ENCODE measurements at places on chromosomes 3 and 15.

DNA sequence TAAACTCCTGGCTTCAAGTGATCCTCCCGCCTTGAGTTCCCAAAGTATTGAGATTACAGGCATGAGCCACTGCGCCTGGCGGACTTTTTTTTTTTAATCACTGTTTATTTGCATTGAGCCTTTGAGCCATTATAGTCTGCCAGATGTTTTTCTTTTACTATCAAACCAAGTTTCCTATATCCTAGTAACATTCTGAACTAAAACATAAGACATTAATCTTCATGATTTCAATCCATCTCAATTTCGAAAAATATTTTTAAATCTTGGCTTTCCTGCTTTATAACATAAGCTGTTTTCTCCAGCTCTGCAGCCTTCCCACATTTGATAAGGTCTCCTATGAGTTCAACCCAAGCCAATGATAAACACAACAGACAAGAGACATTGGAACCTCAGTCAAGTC, 75.4 kb downstream of the UMPS start:
- no peak for DNase-seq

DNA sequence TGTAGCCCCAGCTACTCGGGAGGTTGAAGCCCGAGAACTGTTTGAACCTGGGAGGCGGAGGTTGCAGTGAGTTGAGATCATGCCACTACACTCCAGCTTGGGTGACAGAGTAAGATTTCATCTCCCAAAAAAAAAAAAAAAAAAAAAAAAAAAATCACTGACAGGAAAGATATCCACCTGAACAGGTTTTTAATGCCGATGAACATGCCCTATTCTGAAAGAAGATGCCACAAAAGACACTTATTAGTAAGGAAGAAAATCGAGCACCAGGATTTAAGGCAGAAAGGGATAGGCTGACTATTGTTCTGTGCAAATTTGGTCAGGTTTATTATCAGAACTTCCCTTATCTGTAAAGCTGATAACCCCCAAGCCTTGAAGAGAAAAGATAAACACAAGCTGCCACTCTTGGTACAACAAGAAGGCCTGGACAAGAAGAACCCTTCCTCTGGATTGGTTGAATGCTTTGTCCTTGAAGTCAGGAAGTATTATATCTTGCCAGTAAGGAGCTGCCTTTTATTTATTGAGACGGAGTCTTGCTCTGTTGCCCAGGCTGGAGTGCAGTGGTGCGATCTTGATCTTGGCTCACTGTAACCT, 2.7 kb upstream of the PARP16 start:
- DNase-seq = no peak

- no peak for DNase-seq
These were observed 104.8 kb downstream of the FILIP1L start for GRCh38 chr3:100009276-100010086.

- no peak for DNase-seq
These were observed 46.8 kb downstream of the DNAJC13 start for GRCh38 chr3:132464066-132464465.

DNA sequence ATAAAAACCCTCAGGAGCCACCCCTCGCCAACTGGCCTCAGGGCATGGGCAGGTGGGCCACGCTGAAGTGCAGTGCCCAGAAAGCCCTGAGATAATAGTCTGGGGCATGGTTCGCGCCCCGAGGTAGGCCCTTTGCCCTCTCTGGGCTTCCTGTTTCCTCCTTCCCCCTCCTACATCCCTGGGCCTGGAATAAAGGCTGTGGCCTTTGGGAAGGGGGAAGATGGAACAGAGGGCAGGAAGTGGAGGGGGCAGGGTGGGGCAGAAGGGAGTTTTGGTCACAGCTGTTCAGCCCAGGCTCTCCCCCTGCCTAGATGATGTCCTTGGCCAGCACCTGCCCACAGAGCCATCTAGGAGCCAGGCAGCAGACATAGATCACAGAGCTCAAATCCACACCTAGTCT, 11.3 kb downstream of the CSRNP1 start:
- no peak for DNase-seq

- no peak for DNase-seq
These were observed 13.3 kb upstream of the PAQR9 start for GRCh38 chr3:142976621-142977398.

- no peak for DNase-seq
These were observed 329.7 kb upstream of the KCNMB2 start for GRCh38 chr3:178206521-178206920.

DNA sequence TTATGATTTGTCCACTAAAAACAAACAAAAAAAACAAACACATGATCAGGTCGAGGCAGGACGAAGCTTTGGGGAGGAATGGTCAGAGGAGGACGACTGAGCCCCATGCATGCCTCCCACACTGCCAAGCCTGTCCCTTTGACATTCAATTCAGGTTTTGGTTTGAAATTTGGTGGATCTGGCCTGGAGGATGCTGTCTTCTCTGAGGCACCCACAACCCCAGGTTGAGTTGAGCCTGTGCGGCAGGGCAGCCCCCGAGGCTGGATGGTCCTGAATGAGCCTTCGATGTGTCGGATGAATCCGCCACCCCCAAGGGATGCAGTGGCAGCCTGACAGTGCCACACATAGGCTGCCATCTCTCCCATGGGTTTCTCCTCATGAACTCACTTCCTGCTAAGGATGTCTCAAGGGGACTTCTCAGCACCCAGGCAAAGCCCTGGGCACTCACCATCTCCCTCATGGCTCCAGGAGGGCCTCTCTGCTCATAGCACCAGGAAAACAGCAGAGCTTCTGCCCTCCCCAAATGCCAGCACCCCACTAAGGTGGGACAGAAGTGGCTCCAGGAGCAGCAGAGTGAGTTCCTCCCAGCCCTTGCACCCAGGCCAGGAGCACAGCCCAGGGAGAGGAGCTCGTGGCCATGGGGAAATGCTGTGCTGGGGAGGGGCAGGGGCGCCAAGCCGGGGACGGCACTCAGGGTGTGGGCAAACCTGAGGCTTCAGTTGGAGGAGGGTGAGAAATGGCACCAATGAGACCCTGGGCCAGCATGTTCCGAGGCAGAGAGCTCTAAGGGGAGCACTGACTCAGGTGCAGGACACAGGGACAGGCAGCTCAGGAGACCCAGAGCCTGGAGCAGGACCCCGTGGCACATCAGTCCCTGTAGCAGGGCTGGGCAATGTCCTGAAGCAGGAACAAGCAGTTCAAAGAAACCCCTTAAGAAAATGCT, 18.5 kb downstream of the PRR23E start:
- DNase-seq = no peak

Data from stimulated activated CD8-positive, alpha-beta memory T cell treated with anti-CD3 and anti-CD28 coated beads, Interleukin-4, amount 100 ng/mL, for 1 hour (primary cell).